ENCODE measurements at places on chromosomes 7 and 10.

- DNase-seq = no peak
Observed at GRCh38 chr7:158350166-158350900, 237.3 kb downstream of the PTPRN2 start.

GRCh38 chr7:117809958-117810357 lies 63.3 kb downstream of the CTTNBP2 start:
- DNase-seq = no peak

GRCh38 chr7:33845991-33846509 lies 59.3 kb upstream of the BMPER start:
- DNase-seq = no peak

GRCh38 chr10:90847436-90847835 lies 10.4 kb downstream of the HTR7 start:
- no peak for DNase-seq

DNA sequence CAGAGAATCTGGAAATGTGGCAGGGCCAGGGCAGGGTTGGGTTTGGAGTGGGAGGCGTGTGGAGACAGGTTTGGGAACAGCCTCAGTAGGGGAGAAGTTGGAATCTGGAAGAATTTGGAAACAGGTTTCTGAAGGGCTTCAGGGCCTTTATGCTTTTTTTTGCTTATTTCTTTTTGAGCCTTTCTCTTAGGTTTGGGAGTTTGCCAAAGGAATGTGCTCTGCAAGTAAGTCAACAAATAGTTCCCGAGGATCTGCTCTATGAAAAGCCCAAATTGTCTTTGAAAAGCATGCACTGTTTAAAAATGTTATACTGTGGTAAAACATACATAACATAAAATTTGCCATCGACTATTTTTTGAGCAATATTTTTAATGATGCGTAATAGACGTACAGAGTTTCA lies 86.7 kb upstream of the ADRB1 start:
- DNase-seq = no peak

DNA sequence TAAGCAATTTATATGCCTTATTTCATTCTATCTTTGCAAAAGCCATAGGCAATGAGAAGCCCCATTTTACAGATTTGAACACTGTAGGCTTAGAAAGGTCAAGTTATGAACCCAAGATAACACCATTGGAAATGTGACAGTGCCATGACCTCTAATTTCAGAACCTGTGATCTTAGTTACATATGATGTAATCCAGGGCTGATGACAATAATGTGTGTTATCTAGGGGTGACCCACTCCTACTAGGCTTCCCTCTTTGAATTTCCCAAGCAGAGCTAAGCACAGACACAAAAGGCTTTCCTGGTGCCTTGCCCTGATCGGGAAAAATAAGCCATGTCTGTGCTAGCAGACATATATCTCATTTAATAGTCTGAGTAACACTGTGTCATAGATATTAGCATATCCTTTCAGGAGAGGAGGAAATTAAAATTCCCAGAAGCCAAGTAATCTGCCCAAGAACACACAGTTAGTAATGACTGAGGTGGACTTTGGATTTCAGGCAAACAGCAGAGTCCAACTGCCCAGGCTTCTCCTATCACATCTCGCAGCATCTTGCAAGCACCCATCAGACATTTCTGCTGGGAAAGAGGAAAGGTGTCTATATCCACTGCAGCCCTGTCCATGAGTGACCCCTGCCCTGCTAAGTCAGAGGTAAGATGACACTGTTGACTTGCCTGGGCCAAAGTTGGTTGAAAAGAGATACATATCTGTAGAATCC lies 2.8 kb upstream of the TECTB start:
- DNase-seq = no peak

DNA sequence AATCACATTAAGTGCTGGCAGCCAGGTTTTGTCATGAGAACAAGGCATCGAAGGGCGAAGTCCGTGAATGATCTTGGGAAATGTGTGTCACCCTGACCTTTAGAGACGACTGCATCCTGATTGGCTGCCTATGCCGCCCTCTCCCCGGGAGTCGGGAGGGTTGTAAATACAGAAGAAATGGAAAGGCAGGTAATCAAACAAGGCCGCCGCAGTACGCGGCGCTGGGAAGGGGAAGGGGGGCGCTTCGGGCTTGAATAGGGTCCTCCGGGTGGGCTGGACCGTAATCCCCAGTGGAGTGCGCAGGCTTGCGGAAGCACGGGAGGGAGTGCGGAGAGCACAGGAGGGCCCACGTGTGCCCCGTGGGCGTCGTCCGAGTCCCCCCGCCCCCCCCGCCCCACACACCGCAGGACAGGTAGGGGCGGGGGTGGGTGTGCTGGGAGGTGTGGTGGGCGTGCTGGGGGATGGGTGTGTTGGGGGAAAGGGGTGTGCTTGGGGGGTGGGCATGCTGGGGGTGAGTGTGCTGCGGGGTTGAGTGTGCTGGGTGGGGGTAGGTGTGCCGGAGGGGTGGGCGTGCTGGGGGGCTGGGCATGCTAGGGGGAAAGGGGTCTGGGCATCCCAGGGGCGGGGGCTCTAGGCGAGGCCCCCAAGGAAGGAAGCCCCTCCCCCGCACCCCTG lies 169.4 kb downstream of the ARHGAP12 start:
- DNase-seq = peak; percentile 51

GRCh38 chr7:137846827-137847567 lies at the start of gene DGKI:
TSS of gene DGKI (minus strand) at chr7:137846974.
- DNase-seq = no peak
